Cerebellum (tissue), 4 donors: ENCODE measurements at places on chromosomes 3 and 15. TPM values are rescaled to one million over a fixed set of nuclear protein-coding genes. Genes with fewer than 3 reads are reported as not detected.

- no peak for DNase-seq
Measured at GRCh38 chr3:151225040-151225975, 22.3 kb upstream of the GPR171 start.

- no peak for DNase-seq
Measured at GRCh38 chr15:74200412-74200815, 2.2 kb downstream of the STRA6 start.

GRCh38 chr15:66006986-66007385, 137.7 kb downstream of the RAB11A start:
- no peak for DNase-seq

Gene FOXB1
- 0.91 TPM for total RNA-seq

Gene CRYBG3
- total RNA-seq: 18.4 TPM

Gene AGBL1
- 0.91 TPM for total RNA-seq

Gene SLC6A1
- total RNA-seq: 167 TPM

Gene ATP8B4
- 15.3 TPM for total RNA-seq

Gene PP2D1
- not detected for total RNA-seq
